Kasumi-1 (cell line): ENCODE measurements at places on chromosomes 12 and 14.

- no peak for DNase-seq
Measured at GRCh38 chr14:50775357-50775756, 55.6 kb downstream of the NIN start.

DNA sequence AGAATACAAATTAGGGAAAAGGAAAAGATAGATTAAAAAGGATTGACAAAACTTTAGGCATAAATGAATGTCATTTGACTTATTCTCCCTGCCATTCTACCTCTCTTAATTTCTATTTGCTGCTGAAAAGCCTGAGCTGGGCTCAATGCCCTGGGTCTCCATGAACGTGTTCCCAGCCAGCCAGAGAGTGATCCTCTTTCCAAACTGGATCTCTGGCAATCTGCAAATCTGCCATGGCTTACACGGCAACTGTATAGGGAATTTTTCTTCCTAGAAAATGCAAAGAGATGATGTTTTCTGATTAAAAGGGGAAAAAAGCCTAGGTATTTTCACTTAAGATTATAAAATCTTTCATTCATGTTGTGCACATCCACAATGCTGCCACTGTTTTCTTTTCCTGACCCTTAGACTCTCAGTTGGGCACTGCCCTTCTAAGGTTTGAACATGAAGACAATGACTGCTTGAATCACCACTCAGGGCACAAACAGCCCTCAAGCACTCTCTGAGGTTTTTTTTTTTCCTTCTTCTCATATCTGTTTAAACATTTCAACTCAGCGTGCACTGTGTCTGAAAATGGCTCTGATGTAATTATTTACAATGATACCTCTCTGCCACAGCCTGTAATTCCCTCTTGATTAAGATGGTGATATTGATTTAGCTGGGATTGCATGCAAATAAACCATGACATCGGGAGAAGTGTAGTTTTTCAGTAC is 60.3 kb downstream of the DACT1 start:
- DNase-seq, result no peak

- DNase-seq, result peak; percentile 10
Measured at GRCh38 chr12:83349907-83350611, 663.4 kb downstream of the TMTC2 start.

- peak; percentile 18 for DNase-seq
Measured at GRCh38 chr12:94149119-94149780, 873 bp downstream of the PLXNC1 start.

DNA sequence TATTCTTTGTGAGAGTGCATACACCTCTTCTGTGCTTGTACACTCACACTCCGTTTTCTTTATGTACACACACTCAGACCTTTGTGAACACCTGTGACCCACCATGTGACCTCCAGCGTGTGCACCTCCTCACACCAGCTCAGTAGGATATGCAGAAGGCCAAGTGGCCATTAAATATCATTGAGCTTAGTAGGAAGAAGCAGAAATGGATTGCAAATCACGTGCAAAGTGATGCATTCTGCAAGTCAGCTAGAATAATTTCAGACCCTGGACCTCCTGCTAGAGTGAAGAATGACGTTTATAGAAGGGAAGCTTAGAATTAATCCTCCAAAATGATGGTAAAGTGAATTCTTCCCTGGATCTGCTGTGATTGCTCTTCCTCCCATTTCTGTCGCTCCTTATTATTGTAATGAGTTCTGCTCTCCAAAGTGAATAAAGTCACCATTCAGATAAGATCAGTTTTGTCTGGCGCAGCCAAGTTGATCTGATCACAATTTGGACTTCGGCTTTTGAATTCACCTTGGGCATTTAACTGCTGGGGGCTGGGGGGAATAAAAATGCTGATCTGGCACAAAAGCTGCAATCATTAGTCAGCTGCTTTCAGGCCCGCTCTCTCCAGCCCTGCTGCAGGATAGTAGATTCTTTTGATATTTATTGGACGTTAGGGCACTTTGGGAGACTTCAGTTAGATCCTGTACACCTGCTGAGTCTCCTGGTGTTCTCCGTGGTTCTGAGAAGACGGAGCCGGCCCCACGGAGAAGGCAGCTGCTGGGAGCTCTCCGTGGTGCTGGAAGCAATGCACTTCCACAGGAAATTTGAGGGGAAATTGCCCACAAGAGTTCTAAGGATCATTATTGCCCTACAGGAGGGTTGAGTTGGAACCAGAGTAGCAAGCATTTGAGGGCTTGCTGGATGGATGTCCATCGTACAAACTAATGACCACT is 12.4 kb upstream of the NRXN3 start:
- peak; percentile 51 for DNase-seq

- DNase-seq, result no peak
Measured at GRCh38 chr12:24705216-24705615, 243.7 kb downstream of the BCAT1 start.
